ENCODE measurements at places on chromosomes 3 and 15.

DNA sequence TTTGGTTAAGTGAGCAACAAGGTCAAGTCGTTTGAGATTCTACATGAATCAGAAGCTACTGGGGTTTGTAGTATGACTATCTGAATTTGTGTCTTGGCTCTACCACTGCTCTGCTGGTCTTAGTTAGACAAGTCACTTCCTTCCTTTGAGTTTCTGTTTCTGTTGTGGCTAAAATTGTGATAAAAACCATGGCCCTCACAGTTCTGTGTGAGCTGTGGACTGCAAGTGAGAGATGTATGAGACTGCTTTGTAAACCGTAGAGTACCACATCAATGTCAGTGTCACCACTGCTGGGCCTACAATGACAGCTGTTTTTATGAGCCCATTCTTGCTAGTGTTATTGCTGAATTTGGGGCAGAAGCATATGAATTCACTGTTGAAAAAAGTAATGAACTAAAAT is 32.7 kb downstream of the RARB start:
- DNase-seq = no peak

- DNase-seq = no peak
These were observed 36.8 kb upstream of the RFTN1 start for GRCh38 chr3:16550305-16550675.

- DNase-seq = no peak
These were observed 5.8 kb upstream of the DIS3L start for GRCh38 chr15:66287461-66288057.

- DNase-seq = peak; percentile 28
These were observed 175.7 kb downstream of the KLHL25 start for GRCh38 chr15:85618956-85619491.

DNA sequence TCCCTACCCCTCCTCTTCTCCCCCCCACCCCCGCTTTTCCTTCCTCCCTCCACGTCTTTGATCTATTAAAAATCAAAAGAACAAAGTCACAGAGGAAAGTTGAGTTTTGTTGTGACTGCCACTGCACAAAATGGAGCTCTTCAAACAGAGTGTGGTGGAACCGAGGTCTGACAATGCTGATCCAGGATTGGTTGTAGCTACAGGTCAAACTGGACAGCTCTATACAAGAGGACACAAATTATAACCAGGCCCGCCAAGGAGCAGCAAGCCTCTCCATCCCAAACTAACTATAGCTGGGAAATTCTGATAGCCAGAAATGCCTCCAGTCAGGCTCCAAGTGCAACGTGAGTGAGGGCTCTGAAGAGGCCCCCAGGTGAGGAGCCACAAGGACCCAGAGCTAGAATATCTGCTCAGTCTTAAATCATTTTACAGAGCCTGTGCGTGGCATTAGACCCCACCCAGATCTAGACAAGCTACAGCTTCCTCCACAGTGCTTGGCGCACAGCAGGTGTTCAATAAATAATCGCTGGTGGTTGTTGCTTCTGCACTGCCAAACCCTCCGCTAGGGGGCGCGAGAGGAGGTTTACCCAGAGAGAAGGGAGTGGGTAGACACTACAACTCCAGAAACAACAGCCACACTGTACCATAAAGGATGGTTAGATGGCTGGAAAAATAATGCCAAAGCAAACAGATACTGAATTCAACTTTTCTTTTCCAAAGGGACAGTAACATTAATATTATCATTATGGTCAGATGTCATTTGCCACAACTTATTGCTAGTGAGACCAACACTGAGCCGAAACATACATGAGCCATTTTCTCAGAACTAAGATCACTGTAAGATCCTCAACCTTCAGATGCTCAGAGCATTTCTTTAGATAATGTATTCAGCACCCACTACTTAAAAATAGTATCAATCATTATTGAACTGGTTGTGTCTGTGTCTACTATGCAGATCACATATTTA is 44.6 kb downstream of the ZIC4 start:
- no peak for DNase-seq

- DNase-seq = no peak
These were observed 139.8 kb downstream of the TPRG1 start for GRCh38 chr3:189311521-189311920.

Measured in activated effector memory CD4-positive, alpha-beta T cell treated with Interleukin-2 at 50 U/mL for 16 hours (primary cell).